ENCODE measurements at places on chromosomes 16 and 17. TPM values are rescaled to one million over a fixed set of nuclear protein-coding genes. Genes with fewer than 3 reads are reported as not detected.

GRCh38 chr16:81599034-81599744 is 154.6 kb downstream of the CMIP start:
- DNase-seq: no peak

The FBXL19 gene
- 18.0 TPM for polyA plus RNA-seq

DNA sequence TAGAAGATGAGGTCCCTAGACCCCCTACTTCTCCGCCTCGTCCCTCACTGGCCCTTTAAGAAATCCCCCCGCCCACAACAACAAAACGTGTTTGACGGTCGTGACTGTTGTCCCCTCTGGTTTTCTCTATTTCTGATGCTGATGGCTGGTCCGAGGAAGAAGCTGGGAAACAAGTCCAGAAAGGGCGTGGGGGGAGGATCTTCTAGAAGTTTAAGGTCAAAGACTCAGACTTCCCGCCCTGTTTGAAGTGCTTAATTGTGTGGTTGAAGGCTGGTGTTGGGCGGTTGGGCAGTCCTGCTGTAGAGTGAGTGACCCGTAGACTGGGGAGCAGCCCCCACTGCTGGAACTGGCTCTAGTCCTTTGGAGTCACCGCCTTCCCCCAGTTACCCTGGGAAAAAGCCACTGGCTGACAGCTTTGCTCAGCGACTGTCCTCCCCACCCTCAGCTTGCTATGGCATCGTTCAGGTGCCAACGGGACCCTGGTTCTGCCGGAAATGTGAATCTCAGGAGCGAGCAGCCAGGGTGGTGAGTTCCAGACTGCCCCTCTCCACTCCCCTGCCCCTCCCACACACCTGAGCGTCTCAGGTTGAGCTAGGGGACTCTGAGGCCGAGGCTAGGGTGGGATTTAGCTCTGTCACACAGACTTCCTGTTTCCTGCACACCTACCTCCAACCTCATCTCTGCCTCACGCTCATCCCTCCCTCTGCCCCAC is 1.6 kb downstream of the MLLT6 start:
- DNase-seq: no peak

The MED13 gene
- polyA plus RNA-seq: 49.0 TPM

DNA sequence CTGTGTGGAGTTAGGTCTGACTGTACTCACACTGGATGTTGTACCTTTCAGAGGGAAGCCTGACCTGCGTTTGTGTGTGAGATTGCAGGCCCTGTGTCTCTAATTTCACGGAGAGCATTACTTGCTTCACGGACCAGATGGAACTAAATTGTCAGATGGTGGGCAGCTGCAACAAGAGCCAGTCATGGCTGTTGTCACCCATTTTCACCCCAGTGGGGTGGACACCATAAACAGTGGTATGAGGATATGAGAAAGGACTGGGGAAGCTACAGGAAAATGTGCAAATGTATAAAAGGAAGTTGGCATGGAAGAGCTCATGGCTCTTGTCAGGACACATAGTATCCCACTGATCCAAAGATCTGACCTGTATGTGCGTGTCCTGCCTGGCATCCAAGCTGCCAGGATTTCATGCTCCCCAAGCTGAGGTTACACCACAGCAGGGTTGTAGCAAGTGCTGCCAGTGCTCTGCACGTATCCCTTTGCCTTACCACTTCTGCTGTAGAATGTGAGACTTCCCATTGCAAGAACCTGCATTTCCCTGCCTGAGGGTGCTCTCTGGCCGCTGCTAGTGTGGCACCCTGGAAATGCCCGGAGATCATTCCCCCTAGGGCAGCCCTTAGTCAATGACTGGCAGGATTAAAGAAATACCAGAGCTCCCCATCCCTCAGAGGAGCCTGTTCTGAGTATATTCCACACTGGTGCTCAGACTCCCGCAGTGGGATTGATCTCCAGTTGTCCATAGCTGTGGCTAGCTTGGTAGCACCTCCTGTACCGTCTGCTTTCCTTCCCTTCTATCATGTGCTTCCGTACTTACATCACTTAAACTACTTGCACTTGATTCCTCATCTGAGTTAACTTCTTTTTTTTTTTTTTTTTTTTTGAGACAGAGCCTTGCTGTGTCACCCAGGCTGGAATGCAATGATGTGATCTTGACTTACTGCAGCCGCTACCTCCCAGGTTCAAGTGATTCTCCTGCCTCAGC is 70.4 kb upstream of the TANC2 start:
- no peak for DNase-seq

DNA sequence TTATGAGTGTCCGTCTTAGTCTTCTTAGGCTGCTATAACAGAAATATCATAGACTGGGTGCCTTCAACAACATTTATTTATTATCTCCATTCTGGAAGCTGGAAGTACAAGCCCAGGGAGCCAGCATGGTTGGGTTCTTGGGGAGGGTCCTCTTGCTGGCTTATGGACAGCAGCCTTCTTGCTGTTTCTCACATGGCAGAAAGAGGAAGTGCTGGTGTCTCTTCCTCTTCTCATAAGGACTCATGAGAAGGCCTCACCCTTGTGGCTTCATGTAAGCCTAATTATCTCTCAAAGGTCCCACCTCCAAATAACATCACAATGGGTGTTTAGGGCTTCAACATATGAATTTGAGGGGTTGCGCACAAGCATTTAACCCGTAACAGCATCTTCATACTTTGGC is 207.0 kb upstream of the COX10 start:
- no peak for DNase-seq

The GSG1L gene
- polyA plus RNA-seq: 0.75 TPM

DNA sequence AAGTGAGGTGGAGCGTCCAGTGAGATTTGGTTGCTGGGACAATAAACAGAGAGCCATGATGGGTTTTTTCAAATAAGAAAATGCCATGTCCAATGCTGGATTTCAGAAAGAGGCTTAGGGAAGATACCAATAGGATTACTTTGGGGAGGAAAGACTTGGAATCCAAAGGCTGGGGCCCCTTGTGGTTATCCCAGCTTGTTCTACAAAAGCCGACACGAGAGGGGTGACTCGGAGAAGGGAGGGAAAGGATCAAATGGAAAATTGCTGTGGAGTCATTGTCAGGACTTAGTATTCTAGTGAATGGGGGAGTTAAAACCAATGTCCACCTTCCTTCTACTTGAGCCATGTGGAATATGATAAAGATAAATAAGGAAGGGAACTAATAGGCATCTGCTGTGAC is 305.5 kb downstream of the SOX9 start:
- no peak for DNase-seq

- DNase-seq: no peak
These were observed 22.8 kb downstream of the ABHD15 start for GRCh38 chr17:29544066-29544465.

- no peak for DNase-seq
These were observed 12.8 kb downstream of the FAM20A start for GRCh38 chr17:68588362-68588761.

- no peak for DNase-seq
These were observed 7.3 kb downstream of the MTMR4 start for GRCh38 chr17:58507123-58507634.

GRCh38 chr16:57791195-57791892 is 10.9 kb downstream of the KIFC3 start:
- DNase-seq: no peak

The RAB11FIP4 gene
- polyA plus RNA-seq: 14.2 TPM

The PLD2 gene
- 51.2 TPM for polyA plus RNA-seq

The CFAP97D1 gene
- polyA plus RNA-seq: not detected

GRCh38 chr17:28879886-28880571 is 17.5 kb downstream of the FLOT2 start:
- DNase-seq: no peak

DNA sequence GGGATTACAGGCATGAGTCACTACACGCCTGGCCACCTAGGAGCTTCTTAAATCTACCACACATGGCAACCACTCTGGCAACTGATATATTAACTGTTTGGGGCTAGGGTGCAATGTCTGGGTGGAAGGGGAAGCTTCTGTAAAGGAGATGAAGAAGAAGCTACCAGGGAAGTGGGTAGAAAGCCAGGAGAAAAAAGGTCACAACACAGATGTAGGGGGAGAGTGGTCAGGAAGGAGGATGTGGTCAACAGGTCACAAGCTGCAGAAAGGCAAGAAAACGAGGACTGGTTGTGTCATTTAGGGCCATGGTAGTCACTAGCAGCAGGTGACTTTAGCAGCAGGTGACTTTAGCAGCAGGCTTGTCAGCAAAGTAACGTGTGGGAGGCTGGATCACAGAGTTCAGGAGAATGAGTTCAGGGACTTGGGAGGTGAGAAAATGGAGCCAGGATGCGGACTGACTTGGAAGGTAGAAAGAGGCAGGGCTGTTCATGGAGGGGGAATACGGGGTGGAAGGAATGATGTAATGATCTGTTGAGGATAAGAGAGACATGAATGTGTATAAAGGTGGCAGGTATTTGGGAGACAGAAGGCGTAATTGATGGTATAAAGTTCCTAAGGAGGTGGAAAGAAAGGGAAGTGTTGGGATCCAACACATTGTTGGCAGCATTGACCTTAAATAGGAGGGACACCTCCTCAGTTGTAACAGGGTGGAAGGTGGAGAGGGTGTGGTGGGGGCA is 16.3 kb upstream of the WFIKKN2 start:
- no peak for DNase-seq

- no peak for DNase-seq
These were observed 79.0 kb downstream of the GPRC5B start for GRCh38 chr16:19805459-19806162.

DNA sequence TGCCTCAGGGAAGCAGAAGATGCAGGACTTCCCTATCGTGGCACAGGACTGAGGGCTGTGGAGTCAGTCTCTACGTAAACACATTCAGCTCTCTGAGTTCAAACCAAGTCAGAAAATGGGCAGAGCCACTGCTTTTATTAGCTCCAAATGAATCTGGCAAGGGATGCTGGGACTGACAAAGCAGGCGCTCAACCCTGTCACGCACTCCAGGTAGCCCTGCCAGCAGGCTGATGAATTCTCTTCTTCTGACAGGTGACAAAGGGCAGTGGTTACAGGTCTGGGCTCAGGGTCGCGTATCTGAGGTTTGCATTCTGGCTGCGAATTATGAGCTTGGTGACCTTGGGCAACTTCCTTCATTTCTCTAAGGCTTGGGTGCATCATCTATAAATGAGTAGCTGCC is 9.4 kb downstream of the RPH3AL start:
- no peak for DNase-seq

- no peak for DNase-seq
These were observed 10.9 kb downstream of the RARA start for GRCh38 chr17:40319651-40320540.

The PRR29 gene
- 3.9 TPM for polyA plus RNA-seq

- DNase-seq: no peak
These were observed 47.1 kb upstream of the SALL1 start for GRCh38 chr16:51197953-51198748.

The WFIKKN2 gene
- 1.4 TPM for polyA plus RNA-seq

DNA sequence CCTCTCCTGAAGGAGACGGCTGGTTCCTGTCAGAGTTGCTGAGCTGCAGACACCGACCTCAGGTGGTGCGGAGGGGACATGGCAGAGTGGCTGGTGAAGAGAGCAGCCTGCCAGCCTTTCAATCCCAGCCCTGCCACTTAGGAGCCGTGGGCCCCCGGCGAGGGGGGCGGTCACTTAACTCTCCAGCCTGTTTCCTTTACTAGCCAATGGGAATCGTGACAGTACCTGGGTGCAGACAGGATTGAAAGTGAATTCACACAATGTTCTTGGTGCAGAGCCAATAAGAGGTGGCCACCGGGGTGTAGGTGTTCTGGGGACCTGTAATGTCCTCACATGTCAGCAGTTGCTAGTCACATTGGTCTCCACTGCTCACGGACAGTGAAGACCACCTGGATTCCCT is 13.5 kb downstream of the ACE start:
- DNase-seq: no peak

- no peak for DNase-seq
These were observed 61.2 kb upstream of the RPH3AL start for GRCh38 chr17:413706-414380.

The ABCC12 gene
- polyA plus RNA-seq: 0.08 TPM

- no peak for DNase-seq
These were observed 20.9 kb upstream of the PPM1D start for GRCh38 chr17:60579090-60579489.

The NATD1 gene
- polyA plus RNA-seq: 11.9 TPM

- no peak for DNase-seq
These were observed 67.0 kb upstream of the ENDOV start for GRCh38 chr17:80347948-80348351.

DNA sequence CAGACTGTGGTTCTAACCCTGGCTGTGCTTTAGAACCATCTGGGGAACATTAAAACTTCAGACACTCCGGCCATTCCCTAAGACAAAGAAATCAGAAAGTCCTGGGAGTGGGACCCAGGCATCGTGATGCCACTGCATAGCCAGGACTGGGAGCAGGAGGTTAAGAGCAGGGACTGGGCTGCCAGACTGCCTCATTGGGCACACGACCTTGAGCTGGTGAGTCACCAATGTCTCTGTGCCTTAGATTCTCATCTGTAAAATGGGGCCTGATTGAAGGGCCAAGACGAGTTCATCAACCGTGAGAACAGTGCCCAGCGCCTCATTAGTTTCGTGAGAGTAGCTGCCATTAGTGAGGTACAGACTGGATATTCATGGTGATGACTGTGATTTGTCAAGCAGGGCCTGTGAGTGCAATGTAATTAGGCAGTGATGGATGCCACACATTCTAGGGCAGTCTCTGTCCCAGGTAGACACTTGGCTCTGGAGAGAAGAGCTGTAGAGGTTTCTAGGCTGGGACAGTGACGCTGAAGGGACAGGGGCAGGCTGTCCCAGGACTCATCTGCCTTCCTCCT is 196.8 kb downstream of the NTN1 start:
- DNase-seq: no peak

The G6PC1 gene
- 9.6 TPM for polyA plus RNA-seq

DNA sequence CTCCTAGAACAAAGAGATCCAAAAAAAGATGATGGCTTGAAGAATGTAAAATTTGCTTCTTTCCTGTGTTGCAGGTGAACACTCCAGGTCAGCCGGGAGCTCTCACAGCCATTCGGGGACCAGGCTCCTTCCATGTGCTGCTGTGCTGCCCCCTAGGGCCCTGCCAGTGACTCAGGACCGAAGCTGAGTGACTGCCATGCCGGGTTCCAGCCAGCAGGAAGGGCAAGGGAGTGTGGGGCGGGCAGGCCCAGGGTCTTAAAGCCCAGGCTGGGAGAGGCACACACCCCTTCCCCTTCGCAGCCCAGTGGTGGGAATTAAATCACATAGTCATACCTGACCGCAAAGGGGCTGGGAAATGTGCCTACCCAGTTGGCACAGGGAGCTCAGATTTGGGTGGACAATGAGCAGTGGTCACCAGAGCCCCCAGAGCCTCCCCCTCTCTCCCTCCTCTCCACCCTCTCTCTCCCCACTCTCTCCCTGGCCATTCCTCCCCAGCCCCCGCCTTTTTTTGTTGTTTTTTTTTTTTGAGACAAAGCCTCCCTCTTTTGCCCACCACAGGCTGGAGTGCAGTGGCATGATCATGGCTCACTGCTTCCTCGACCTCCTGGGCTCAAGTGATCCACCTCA is 11.5 kb downstream of the EPOP start:
- no peak for DNase-seq

Measured in renal cortex interstitium (tissue), 15 donors.